ENCODE measurements at places on chromosomes 16 and 17.

DNA sequence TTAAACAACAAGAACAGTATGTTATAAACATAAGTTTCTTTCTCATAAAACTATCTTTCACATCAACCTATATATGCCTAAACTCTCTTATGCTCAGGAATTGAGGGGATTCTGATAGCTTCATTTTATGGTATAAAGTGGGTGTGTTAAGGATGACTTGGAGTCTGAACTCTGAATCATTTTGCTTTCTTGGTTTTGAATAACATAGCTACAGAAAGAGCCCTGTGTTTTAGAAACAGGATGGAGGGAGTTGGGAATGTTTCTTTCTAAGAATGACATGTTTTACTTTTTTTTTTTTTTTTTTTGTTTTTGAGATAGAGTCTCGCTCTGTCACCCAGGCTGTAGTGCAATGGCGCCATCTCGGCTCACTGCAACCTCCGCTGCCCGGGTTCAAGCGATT lies 50.1 kb downstream of the RHOT1 start:
- peak; percentile 66 for ATAC-seq

DNA sequence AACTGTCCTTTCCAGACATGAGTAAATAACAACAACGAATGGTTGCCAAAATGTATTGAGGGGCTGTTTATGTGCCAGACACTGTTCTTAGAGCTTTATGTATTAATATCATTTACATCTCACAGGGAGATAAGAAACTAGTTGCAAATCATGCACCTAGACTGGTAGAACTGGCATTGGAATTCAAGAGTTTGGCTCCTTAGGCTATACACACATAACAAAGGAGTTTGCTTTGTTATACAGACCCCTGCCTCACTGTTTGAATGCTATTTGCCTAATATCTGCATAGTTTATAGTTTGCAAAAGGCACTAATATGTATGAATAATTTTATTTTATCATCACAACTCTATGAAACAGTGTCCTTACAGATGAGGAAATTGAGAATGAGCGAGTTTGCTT lies 100.0 kb downstream of the FTO start:
- ATAC-seq, result no peak

- ATAC-seq, result no peak
Observed at GRCh38 chr16:57798953-57799599, 3.2 kb downstream of the KIFC3 start.

DNA sequence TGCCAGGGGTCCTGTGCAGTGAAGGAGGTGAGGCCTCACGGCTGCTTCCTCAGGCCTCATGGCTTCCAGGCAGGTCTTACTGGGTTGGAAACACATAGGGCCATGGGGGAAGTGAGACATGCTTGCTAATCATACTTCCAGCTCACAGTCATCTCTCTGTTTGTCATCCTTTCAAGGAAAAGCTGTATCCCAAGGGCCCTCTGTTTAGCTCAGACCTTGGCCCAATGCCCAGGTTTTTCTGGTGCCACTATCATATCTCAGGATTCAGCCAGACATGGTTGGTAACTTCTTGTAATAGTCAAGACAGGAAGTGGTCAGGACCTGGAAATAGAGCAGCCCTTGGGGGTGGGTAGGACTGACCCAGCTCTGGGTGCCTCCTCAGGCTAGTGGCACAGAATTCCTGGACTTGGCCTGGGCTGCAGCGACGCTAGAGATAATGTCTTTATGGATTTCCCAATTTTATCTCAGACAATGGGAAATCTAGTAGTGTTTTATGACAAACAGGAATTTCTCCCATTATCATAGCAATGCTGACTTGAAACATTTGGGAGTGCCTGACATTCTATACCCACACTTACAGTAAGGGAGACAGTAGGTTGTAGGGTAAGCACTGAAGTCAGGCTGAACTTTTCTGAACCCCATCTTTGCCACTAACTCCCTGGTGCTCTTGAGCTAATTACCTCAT lies 13.5 kb upstream of the ITGB3 start:
- ATAC-seq, result peak; percentile 96

GRCh38 chr17:77644181-77645071 lies 314.1 kb upstream of the TNRC6C start:
- no peak for ATAC-seq

DNA sequence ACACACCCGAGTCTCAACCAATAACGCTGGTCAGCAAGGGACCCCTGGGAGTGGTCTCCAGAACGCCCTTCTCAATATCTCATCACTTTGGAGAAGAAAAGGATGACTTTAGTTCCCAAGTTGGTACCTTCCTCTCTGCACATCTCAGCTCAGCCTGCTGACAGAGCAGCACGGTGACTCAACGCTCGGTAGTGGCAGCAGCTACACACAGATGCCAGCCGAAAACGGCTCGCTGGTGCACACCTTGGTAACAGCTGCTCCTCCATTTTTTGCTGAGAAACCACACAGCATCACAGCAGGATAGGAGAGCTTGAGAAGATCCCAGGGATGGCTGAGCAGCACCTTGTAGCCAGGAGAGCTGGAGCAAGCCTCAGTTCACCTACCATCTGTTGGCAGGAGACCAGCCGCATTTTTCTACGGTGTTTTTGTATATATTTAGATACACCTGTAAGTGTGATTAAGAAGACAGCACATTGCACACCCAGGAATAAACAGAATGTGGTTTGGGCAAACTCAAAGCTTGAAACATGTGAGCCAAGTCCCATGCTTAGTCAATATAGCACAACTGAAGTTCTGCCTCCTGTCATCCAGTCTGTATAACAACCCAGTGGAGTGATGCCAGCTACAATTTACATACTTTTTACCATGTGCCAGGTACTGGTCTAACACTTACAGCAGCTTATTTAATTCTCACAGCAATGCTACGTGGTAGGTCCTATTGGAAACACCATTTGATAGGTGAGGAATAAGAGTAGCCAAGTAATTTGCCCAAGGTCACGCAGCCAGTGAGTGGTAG lies 83.8 kb upstream of the ERCC4 start:
- ATAC-seq, result no peak

DNA sequence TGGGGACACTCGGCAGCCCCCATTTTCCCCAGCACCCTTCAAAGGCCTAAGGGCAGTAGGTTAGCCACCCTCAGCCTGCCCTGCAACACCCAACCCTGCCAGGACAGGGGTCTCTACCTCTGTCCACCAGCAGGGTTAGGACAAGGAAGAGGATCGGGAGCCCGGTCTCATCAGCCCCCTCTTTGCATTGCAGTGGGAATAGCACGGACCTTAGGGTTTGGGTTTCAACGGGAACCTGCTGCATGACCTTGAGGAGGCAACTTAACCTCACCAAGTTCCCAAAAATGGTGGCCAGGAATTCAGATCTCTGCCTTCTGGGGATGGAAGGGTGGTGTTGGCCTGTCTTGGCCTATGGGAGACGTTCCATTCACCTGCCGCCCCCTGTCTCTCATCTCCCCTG lies 20.2 kb upstream of the SPPL2C start:
- no peak for ATAC-seq

GRCh38 chr17:21551081-21551881 lies 141.0 kb upstream of the KCNJ18 start:
- ATAC-seq, result peak; percentile 96

DNA sequence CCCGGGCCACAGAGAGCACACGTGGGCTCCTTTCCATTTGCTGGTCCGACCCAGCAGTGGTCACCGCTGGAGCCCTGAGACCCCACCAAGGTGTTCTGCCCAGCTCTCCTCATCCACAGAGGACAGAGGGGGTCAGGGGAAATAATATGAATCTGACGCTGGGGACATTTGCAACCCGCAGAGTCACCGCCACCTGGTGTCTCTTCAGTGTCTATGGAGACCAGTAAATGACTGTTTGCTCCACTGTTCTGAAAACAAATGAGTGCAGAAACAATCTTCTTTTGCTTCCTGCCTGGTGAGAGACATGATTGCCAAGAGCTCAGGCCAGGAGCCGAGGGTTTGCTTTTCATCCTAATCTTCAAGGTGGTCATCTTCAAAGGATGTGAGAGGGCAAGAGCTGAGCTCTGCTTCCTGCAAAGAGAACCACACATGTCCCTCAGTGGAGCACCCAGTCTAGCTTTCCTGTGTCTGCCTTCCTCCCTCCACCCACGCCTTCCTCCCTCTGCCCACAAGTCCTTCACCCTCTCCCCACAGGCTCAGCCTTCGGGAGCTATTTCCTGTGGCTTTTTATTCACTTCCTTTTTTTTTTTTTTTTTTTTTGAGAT lies 14.7 kb upstream of the KLHDC4 start:
- ATAC-seq, result no peak

GRCh38 chr17:9937241-9937761 lies 32.2 kb upstream of the RCVRN start:
- no peak for ATAC-seq

DNA sequence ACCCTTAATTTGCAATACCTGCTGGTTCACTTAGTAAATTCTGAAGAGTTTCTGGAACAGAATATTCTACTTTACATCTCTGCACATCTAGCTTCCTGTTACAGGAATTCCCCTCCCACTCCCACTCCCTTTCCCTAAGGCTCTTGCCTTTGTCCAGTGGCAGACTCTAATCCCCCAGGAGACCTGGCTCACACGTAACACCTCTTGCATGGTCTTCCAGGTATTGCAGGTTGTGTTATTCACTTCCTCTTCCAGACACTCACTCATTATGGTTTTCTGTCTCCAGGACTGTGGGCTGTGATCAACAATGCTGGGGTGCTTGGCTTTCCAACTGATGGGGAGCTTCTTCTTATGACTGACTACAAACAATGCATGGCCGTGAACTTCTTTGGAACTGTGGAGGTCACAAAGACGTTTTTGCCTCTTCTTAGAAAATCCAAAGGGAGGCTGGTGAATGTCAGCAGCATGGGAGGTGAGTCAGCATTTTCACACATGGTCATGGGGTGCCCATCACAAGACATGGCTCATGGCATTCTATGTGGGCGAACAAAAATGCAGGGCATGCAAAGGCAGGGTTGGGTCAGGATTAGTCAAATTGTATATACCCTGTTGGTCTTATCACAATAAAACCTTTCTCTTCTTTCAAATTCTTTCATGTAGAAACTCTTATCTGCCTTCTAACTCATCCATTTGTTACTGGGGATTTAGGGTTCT lies 35.8 kb downstream of the HSD17B2 start:
- no peak for ATAC-seq

DNA sequence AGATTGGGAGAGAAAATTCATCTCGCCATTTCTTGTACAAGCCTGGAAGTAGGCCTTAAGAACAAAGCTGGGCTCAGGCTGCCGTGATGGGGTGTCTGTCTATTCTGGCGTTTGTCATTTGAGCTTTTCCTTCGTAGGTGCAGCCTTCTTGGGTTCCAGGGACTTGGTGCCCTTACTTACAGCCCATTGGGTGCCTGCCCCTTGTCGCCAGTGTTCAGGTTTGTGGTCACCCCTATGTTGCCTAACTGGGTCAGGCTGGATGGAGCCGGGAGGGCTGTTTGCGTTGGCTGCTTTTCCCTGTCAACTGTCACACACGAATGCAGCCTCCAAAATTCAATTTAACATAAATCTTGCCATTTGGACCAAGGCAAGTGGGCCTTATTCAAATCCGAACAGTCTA lies 23.7 kb upstream of the MED9 start:
- no peak for ATAC-seq

- peak; percentile 97 for ATAC-seq
Observed at GRCh38 chr16:87203060-87203656, 114.0 kb downstream of the C16orf95 start.

- ATAC-seq, result peak; percentile 83
Observed at GRCh38 chr16:14003074-14003570, 68.0 kb upstream of the MRTFB start.

GRCh38 chr16:29747947-29748759 lies 2.4 kb upstream of the C16orf54 start:
- ATAC-seq, result no peak

DNA sequence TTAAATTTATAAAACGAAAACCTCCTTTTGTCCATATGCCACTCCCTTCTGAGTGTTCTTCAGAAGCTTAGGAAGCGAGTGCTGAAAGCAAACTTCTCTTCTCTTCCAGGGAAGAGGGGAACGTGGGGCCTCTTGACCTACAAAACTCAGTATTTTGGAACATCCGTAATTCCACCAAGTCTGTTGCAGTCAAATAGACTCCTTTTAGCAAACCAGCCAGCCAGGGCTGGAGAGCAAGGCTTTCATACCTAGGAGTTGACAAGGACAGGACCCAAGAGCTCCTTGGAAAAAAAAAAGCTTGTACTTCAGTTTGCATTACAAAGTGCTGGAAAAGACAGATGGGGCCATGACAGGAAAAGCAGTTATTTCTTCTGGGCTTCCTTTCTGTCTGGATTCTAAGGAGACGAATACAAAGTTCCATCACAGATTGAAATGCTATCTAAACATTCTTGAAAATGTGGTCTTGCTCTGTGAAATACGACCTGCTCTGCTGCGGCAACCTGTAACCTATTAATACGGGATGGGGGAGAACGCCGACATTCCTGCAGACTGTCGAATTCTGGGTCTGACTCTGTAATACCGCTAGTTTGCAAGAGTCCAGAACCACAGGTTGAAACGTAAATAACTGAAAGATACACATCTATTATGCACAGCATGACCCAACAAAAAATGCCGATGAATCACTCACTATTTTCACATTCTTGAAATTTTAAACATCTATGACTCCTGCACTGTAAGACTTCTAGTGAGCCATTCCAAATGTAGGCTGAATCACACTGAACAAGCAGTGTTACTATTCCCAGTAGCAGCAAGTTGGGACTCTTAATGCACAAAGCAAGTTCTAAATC lies 20.6 kb downstream of the VPS53 start:
- peak; percentile 88 for ATAC-seq

- ATAC-seq, result no peak
Observed at GRCh38 chr17:75525806-75526554, 483 bp downstream of the LLGL2 start.

- ATAC-seq, result no peak
Observed at GRCh38 chr17:35188111-35188510, 6.1 kb downstream of the SLC35G3 start.

- ATAC-seq, result no peak
Observed at GRCh38 chr17:63533433-63534077, 10.4 kb downstream of the KCNH6 start.

DNA sequence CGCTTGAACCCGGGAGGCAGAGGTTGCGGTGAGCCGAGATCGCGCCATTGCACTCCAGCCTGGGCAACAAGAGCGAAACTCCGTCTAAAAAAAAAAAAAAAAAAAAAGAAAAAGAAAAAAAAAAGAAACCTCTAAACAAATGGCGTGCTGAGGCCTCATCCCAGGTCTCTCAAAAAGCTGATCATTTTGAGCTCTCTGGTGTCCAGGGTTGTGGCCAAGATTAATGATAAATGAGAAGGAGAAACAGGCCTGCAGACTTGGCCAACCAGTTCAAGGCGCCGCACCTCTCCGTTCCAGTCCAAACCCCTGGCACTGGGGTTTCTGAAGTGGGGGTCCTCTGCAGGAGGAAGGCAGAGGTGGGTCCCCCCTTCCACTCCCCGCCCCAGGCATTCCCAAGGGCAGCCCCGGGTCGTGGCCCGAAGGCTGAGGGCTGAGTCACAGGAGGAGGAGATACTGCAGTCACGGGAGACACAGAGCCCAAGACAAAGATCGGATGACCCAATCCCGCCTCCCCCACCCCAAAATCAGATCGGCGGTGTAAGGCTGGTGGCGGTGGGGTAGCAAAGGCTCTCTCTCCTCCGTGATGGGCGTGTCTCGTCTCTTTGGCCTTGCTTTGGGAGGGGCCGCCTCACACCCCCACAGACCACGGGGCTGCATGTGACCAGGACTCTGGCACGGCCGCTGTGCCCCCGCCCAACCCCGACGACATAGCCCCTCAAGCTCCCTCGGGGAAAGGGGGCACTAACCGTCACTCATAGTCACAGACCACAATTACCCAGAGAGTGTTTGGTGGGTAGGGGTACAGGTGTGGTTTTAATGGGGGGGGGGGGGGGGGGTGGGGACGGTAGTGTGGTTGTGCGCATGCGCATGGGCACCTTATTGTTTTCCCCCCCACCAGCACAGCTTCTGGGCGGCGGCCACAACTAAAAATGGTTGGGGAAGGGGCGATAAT lies 1.1 kb downstream of the VAT1 start:
- ATAC-seq, result peak; percentile 38
